ENCODE measurements at places on chromosomes 5 and 9. TPM values are rescaled to one million over a fixed set of nuclear protein-coding genes. Genes with fewer than 3 reads are reported as not detected.
A peak's percentile ranks its signal among the peaks of the same experiment; 100 is the strongest.

DNA sequence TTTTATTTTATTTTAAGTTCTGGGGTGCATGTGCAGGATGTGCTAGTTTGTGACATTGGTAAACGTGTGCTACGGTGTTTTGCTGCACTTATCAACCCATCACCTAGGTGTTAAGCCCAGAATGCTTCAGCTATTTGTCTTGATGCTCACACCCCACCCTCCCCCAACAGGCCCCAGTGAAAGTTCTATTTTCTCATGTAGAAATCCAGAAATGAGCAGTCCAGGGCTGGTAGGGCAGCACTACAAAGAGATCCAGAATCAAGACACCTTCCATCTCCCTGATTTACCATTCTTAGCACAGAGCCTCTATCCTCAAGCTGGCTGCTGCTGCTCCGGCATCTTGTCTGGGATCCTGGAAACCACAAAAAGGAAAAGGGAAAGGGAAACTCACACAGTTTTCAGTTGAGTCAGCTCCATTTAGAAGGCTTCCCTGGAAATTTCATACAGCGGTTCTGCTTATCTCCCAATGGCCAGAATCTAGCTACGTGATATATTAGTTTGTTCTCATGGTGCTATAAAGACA, 85.4 kb upstream of the SMARCA2 start:
- DNase-seq, result no peak
- H3K36me3 ChIP-seq, result no peaks in the 10 kb centered on the region
- no peak overlapping the region for H3K27ac ChIP-seq
- H3K27me3 ChIP-seq, result peaks cover 8% of the 10 kb centered on the region
- H3K4me3 ChIP-seq, result no peak overlapping the region
- peaks cover 2% of the 10 kb centered on the region for H3K4me1 ChIP-seq

DNA sequence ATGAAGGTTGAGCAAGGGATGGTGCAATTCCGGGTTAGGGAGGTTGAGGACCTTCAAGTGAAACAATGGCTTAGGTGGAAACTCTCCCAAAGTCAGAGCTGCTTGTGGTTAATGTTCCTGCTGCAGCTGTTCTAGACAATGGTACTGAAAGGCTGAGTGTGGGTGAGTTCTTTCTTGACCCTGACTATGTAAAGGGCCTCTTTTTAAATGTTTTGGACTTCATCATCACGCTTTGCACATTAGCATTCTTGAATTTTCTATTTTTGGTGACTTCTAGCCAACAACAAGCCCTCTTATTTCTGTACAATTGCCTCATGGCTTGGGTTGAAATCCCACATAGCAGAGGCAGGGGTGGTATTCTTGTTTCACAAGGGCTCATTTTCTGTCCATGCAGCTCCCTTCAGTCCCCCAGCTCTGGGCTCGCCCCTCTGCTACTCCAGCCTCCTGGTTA, 136.3 kb upstream of the ANKRD55 start:
- H3K36me3 ChIP-seq, result no peaks in the 10 kb centered on the region
- DNase-seq, result no peak
- no peaks in the 10 kb centered on the region for H3K27me3 ChIP-seq
- no peak overlapping the region for H3K4me3 ChIP-seq

- DNase-seq, result no peak
- no peaks in the 10 kb centered on the region for H3K4me1 ChIP-seq
- no peaks in the 10 kb centered on the region for H3K27me3 ChIP-seq
- H3K36me3 ChIP-seq, result no peaks in the 10 kb centered on the region
- H3K27ac ChIP-seq, result no peak overlapping the region
Observed at GRCh38 chr5:1553539-1554409, 30.0 kb upstream of the LPCAT1 start.

- H3K4me3 ChIP-seq, result no peak overlapping the region
- DNase-seq, result no peak
- H3K27ac ChIP-seq, result no peak overlapping the region
- no peaks in the 10 kb centered on the region for H3K36me3 ChIP-seq
- H3K4me1 ChIP-seq, result peaks cover 13% of the 10 kb centered on the region
Observed at GRCh38 chr9:131752231-131752884, 12.5 kb upstream of the RAPGEF1 start.

The DRD1 gene
- total RNA-seq, result not detected

DNA sequence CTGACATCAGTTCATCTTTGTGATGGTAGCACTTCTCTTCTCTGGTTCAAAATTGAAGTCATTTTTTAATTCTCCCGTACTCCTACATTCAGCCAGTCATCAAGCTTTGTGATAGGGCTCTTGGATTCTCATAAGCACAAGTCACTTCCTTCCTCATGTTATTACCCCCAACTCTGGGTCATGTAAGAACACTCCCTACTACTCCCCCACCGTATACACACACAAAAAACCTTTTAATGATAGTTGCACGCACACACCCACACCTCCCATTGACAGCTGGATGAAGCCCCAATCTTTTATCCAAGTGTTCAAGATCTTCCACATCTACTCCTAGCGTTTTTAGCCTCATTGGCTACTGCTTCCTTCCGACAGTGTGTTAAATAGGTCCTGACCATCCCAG, 16.8 kb downstream of the KDM3B start:
- no peak overlapping the region for H3K4me3 ChIP-seq
- peaks cover 3% of the 10 kb centered on the region for H3K36me3 ChIP-seq
- H3K27ac ChIP-seq, result no peak overlapping the region
- DNase-seq, result no peak

DNA sequence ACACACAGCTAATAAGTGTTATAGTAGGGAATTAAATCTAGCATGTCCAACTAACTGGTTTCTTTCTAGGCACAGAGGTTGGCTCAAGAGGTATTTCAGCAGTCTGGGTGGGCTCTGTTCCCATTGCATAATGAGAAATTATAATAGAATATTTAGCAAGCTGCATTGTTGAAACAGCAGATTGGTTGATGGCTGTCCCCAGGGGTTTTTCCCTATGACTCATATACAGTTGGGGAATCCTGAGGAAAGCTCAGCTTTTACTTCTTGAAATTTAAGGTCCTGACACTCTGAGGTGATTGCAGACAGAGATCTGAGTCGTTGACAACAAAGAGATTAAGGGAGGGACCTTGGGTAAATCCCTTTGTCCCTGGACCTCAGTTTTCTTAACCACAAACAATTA, 38.3 kb upstream of the TNFSF8 start:
- peaks cover 3% of the 10 kb centered on the region for H3K27me3 ChIP-seq
- no peak for DNase-seq
- H3K36me3 ChIP-seq, result peaks cover 10% of the 10 kb centered on the region
- H3K4me3 ChIP-seq, result no peak overlapping the region
- H3K27ac ChIP-seq, result peak overlapping the region; percentile 54
- peaks cover 20% of the 10 kb centered on the region for H3K4me1 ChIP-seq

Data from activated T-helper 2 cell treated with anti-CD3 and anti-CD28 coated beads, Interferon-gamma antibody, Interleukin-2, Interleukin-4, amounts not matched to agents 10 μg/mL and 5 μg/mL and 100 μg/mL, durations not matched to agents 14 hours and 24 hours and 36 hours (primary cell).